Peyer's patch (tissue), 4 donors: ENCODE measurements at places on chromosomes 6 and 20.

DNA sequence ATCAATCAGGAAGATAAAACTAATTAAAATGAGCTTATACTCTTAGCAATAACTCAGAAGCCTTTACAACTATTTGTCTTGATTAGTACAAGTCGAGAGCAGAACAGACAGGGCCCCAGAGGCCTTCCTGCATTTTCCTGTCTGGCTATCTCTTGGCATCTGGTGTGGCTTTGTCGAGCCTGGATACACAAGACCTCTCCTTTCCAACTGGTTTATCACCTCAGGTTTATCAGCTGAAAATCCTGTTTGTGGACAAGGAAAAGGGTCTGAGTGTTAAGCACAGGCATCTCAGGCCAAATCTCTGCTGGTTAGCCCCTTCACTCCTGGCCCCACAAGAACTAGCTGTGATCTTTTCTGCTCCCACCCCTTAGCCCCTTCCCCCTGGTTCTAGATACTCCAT lies 32.6 kb downstream of the BAK1 start:
- no peak for DNase-seq

DNA sequence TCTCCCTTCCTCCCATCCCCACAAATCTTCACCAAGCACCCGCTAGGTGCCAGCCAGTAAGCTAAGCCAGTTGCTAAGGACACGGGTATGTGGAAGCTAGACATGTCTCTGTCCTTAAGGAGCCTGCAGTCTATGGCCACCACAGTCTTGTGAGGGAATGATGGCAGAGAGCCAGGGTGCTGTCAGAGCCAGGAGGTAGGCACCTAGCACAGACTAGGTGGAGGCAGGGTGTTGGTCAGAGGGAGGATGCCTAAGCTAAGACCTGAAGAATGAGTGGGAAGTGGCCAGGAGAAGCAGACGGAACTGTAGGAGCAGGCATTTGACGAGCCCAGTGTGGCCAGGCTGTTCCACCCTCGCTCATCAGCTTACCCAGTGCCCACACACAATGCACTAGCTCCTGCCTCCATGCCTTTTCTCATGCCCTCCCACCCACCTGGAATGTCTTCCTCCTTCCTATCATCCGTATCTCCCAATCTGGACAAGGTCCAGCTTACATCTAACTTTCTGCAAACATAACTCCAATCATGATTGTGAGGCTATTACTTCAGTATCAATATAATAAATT lies 125.6 kb downstream of the FOXC1 start:
- no peak for DNase-seq

- DNase-seq = no peak
Measured at GRCh38 chr20:36620917-36621316, 15.3 kb downstream of the RAB5IF start.

DNA sequence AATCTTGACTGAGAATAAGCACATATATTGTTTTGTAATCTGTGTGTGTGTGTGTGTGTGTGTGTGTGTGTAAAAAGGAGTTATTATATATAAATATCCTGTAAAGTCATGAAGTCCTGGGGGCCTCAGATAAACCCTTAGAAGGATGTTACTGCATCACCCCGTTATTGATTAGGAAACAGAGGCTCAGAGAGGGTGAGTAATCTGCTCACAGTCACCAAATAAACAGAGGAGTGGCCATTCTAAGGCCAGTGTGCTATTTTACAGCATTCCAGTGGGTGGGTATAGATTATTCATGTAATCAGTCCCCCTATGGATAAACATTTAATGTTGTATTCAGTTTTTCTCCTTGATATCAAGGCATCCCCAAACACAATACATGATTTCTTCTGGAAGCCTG lies 87.1 kb downstream of the CDC5L start:
- DNase-seq = no peak

DNA sequence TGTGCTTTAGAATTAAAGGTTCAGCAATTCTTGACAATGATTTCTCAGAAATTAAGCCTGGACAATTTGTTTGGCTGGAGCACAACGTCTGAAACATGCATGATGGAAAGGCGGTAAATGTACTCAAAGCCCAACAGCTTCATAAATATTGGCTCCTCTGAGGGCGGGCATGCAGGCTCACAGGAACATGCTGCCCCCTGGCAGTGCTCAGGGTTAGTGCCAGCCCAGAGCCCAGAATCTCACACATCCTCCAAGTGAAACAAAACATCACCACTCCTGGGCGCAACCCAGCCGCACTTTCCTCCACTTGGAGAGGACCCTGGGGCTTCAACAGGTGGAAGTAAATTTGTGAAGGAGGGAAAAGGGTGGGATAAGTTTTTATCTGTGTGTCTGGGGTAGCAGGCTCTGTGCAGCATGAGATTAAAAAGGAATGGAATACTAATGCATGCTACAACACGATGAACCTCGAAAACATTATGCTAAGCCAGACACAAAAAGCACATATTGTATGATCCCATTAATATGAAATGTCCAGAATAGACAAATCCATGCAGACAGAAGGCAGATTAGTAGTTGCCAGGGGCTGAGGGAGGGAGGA lies 54.1 kb upstream of the PTPRT start:
- no peak for DNase-seq

DNA sequence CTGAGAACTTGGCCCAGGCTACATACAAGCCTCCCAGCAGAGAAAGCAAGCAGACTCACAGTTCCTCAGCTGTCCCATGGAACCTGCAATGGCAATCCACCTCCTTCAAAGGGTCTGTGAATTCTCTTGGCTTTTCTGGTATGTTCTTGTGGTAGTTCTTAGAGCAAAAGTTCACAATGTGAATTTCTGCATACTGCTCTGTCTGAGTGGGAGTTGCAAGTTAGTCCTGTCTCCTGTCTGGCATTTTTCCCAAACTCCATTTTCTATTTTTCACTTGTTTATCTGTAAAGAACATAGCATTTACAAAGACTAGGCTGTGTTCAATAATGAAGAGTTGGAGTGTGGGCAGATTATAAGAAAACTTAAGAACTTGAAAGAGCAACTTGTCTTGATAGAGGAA lies 269.9 kb downstream of the BCKDHB start:
- no peak for DNase-seq

DNA sequence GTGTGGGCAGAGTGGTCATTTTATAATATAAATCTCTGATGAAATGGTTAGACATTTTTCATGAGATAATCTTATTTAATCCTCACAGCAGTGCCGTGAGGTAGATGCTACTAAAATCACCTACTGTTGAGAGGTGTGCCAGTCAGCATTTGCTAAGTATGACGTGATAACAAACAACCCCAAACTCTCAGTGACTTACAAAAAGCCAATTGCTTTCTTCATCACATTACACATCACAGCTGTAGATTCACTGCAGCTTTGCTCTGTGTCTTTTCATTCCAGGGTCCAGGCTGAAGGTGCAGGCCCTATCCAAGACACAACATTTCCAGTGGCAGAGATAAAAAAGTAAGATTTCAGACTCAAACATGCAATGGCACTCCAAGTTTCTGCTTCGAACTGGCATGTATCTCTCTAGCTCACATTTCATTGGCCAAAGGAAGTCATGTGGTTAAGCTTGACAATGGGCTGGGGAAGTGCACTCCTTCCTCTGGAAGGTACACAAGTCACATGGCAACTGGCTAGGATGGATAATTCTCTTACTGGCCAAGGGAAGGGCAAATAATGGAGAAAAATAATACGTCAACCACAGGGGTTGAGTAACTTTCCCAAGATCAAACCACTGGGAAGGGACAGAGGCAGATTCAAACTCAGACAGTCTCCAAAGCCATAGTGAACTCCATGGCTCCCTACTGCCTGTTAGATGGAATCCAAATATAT lies 69.5 kb upstream of the EPB41L1 start:
- DNase-seq = no peak

DNA sequence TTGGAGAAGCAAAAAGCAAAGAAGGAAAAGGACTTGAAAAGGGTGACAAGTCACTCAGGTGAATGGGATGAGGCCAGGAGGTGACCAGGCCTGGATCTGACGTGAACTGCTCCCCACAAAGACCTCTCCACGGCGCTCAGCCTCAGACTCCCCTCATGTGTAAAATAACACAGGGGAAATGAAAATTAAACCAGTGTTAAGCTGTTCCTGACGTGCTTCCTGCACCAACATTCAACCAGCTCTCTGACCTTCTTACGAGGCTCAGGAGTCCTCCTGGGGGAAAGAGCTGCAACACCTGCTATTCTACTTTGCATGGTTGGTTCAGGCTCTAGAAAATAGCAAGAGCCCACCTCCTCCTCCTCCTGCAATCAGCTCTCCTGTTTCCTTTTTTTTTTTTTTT lies 256.7 kb downstream of the ATXN1 start:
- no peak for DNase-seq

DNA sequence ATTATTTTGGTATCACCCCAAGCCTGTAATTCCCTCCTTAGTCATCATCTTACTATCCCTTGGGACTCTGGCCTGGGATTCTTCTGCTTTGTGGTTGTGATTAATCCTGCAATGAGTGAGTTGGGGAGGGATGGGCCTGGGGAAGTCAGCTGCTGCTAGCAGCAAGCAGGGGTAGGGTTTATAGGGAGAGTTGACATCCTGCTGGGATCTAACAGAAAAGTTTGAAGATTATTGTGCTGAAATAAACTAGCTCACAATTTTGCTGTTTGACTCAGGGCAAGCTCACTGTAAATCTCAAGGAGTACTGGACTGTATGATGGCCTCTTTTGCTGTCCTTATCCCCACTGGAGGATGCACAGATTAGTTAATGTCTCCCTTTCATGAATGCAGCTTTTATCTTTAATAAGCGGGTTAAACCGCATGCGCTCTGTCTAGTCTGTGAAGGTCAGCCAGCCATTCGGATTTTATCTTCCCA lies 83.4 kb downstream of the JARID2 start:
- no peak for DNase-seq

DNA sequence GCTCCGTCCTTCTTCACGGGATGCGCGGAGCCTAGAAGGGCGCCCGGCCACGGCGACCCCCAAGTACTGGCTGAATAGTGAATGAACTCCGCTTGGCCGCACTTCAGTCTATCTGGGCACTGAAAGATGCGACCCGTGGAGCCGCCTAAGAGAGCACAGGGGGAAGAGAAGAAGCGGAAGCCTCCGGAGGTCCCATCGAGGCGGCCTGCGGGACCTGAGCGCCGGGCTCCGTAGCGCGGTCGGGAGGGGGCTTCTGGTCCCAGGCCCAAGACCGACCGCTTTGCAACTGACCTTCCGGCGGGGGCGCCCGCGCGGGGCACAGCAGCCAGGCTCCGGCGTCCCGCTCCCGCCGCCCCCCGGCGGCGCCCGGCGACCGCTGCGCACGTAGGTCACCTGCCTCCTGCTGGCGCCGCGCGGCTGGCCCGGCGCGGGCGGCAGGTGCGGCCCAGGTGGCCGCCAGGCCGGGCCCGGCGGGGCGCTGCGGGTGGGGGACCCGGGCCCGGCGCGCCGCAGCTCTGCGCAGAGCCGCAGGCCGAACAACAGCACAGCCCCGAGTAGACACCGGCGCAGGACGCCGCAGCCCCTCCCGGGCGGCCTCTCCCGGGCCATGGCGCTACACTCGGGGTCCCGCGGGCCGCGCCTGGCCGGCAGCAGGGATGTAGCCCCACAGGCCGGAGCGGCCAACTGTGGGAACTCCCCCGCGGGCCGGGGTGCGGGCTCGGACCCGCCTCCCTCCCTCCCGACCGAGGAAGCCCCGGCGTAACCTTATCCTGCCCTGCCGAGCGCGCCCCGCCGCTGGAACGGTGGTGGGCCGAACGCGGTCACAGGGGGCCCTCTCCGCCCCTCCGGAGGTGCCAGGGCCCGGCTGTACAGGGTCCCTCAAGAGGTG lies at the start of gene METTL24:
TSS of gene METTL24 (minus strand) at position 686 of the 889 bp plus-strand sequence. CDS start at position 609, 77 bp downstream.
- peak; percentile 58 for DNase-seq

GRCh38 chr6:31898383-31899011 lies 999 bp upstream of the EHMT2 start:
- peak; percentile 40 for DNase-seq

- DNase-seq = no peak
Measured at GRCh38 chr6:56220078-56220477, 27.3 kb downstream of the COL21A1 start.

DNA sequence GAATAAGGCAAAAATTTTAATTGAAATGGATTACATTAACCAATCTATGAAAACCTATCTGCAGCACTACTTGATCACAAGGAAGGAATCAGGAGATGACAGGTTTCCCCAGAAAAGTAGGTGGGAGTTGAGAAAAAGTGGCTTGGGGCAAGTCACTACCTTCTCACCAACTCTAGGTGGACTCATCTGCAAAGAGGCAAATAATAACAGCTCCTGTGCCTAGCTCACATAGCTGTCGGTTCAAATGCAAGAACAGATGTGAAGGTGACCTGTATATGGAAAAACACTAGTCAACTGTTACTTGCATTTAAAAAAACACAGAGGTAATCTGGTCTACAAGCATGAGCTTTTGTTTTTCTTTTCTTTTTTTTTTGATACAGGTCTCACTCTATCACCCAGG lies 67.2 kb downstream of the POPDC3 start:
- DNase-seq = no peak

DNA sequence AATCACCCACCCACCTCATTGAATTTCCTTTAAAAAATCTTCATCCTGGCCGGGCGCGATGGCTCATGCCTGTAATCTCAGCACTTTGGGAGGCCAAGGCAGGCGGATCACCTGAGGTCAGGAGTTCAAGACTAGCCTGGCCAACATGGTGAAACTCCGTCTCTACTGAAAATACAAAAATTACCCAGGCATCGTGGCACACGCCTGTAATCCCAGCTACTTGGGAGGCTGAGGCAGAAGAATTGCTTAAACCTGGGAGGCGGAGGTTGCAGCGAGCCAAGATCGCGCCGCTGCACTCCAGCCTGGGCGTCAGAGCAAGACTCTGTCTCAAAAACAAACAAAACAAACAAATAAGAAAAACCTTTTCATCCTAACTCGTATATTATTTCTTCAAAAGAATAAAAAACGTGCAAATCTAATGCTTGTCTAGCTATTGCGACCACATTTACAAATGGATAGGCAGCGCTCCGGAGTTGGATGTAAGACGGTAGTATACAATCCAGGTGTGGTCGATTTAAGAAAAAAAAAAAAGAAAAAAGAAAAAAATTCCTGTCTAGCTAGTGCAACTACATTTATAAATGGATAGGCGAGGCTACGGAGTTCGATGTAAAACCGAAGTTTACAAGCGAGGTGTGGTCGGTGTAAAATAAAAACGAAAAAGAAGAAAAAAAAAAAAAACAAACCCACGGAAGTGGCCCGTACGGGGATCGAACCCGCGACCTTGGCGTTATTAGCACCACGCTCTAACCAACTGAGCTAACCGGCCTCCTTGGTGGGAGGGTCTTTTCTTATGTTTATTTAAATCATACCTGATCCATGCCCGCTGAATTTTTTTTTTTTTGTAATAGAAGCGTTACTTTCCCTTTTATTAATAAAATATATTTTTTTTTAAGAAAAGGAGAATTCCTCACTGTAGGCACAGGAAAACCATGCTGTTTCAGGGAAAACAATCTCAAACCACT lies 70.7 kb upstream of the PRSS16 start:
- DNase-seq = peak; percentile 67
